ENCODE measurements at places on chromosomes 4 and X.

DNA sequence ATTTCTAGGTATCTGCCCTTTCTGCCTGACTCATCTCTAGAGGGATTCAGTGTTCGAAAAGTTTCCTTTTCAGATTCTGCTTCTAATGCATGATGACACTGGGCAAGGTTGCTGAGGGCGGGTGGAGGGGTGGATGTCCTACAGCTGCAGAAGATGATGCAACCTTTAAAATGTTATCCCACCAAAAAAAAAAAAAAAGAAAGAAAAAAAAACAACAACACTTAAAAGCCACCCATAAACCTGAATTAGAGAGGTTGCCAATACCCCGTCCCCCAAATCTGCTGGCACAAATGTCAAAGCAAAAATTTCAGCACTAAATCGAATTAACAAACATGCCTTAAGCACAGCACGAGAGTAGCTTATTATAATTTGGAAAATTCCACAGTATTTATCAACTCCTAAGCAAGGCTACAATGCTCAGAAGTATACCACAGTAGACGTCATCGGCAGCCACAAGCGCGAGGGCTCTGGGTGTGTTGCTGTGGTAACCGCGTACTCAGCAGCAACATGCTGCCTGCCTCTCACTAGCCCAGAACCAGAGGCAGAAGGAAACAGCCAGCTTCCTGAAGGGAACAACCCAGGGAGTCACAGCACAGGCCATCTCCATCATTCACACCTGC, 167.5 kb upstream of the MAP3K15 start:
- DNase-seq, result peak; percentile 93

DNA sequence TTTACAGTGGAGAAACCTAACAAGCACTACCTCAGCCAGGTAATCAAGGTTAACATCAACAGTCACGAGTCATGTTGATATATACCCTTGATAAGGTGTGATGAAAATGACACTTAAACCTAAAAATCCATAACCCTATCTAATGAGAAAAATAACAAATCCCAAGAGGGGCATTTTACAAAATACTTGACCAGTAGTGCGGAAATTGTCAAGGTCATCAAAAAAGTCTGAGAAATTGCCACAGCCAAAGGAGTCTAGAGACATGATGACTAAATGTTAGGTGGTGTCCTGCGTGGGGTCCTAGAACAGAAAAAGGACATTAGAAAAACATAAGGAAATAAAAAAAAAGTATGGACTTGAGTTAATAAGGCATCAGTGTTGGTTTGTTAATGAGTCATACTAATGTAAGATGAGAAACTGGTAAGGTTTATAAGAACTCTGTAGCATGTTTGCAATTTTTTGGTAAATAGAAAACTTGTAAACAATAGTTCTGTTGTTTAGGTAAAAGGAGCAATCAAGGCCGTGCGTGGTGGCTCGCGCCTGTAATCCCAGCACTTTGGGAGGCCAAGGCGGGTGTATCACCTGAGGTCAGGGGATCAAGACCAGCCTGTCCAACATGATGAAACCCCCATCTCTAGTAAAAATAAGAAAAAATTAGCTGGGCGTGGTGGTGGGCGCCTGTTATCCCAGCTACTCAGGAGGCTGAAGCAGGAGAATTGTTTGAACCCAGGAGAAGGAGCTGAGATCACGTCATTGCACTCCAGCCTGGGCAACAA, 2.9 kb downstream of the RPL36A start:
- DNase-seq, result no peak

GRCh38 chr4:8177552-8177951, 18.9 kb upstream of the ABLIM2 start:
- no peak for DNase-seq

- DNase-seq, result peak; percentile 67
Observed at GRCh38 chr4:4860600-4861389, 1.3 kb downstream of the MSX1 start.

DNA sequence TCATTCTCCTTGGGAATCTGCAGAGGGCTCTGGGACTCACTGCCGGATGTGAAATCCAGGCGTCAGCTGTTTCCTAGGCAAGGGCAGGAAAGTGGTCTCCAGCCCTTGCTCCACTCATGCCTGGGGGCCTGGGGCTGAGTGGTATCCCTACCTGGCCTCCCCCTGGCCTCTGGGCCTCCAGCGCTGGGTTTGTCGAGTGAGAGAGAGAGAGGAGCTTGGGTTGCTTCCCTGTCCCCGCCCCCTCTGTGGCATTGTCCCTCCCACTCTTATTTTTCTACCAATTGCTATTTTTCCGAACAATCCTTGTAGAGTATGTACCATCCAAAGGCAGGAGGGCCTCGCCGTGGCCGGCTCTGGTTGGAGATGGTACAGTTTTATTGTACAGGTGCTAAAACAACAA, 53.1 kb downstream of the ELF4 start:
- no peak for DNase-seq

- DNase-seq, result no peak
Observed at GRCh38 chr4:37450309-37450708, 205.8 kb downstream of the NWD2 start.

- no peak for DNase-seq
Observed at GRCh38 chr4:168374772-168375523, 56.4 kb upstream of the DDX60 start.

DNA sequence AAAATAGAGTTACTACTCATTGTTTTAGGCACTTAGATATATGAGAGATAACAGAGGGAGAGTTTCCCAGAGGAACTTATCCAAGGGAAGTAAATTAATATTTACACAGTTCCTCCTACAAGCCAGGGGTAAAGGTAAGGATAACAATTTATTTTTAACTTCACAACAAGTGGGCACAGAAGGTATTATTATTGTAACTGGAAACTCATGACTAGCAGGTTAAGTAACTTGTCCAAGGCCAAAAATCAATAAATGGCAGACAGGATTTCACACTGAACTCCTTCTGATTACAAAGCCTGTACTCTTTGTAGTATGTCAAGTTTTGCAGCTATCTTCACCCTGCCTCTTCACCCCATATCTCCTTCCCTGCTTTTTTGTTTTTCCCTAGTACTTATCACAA, 46.9 kb upstream of the F8A3 start:
- no peak for DNase-seq

- no peak for DNase-seq
Observed at GRCh38 chr4:87541956-87542709, 13.0 kb upstream of the SPARCL1 start.

- DNase-seq, result no peak
Observed at GRCh38 chrX:56505866-56506265, 57.6 kb upstream of the UBQLN2 start.

Measured in EH (cell line).